ENCODE measurements at places on chromosomes 3 and 15.

- DNase-seq: no peak
These were observed 217.4 kb upstream of the WNT5A start for GRCh38 chr3:55704521-55704920.

DNA sequence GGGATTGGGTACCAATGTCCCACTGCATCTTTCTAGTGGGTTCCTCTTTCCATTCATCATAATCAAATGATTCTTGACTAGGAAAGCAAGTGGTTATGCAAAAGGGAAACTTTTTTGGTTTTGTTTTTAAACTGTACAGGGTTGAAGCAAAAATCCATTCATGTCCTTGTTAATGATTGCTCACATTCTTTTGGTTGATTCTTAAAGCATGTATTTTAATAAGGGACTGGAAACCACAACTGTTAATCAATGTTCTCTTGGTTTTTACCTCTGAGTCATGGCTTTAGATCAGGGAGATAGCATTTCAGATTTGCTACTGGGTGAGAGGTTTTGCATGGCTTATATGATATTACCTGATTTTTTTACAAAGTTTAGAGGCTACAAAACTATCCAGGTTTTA, 371.7 kb upstream of the RGMA start:
- no peak for DNase-seq

GRCh38 chr15:43406189-43406588, 35.3 kb downstream of the TUBGCP4 start:
- no peak for DNase-seq

DNA sequence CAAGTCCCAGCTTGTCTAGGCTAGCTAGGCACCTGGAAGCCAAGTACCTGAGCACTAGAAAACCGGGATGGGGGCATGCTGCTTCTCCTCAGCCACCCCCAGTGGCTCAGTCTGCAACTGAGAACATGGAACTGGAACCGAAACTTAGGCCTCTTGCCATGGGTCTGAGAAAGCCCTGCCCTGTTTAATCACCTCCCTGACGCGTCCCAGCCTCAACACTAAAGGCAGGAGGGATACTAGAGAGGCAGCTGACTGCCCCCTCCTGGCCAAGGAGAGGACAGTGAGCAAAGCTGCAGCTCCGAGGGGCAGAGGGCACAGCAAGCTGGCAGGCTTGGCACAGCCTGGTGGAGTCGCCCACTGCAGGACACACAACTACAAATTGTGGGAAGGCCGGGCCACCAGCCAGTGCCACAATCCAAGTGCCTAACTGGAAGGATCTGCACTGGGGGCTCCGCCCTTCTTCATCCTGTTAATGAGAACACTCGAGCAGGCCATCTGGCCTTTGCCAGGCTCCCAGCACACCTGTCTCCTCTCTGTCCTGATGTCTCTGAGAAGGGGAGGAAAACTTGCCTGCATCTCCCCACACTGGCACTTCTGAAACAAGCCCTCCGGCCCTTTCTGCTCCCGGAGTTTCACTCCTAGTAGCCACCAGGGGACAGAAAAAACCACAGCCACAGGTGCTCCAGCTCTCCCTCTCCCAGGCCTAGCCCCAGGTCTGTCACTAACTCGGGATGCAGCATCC, 53.7 kb downstream of the BDH1 start:
- DNase-seq: peak; percentile 34

- peak; percentile 77 for DNase-seq
These were observed at the start of the genes BBS4 and HIGD2B for GRCh38 chr15:72685925-72686794. Gene BBS4, plus strand, starts transcription at chr15:72686207. Its CDS starts 21 bp downstream, at chr15:72686228. Gene HIGD2B, minus strand, starts transcription at chr15:72686182. Its CDS starts 9,808 bp downstream, at chr15:72676374.

DNA sequence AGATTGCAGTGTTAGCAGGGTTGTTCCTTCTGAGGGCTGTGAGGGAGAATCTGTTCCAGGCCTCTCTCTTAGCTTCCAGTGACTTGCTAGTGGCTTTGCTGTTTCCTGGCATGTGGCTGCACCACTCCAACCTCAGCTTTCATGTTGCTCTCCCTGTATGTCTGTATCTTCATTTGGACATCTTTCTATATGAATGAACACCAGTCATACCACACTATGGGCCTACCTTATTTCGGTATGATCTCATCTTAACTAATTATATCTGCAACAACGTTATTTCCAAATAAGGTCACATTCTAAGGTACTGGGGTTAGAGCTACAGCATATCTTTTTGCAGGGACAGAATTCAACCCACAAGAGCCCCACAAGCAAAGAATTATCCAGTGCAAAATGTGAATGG, 356.7 kb upstream of the UMPS start:
- no peak for DNase-seq

GRCh38 chr15:66071160-66071920, 182.2 kb downstream of the MEGF11 start:
- no peak for DNase-seq

DNA sequence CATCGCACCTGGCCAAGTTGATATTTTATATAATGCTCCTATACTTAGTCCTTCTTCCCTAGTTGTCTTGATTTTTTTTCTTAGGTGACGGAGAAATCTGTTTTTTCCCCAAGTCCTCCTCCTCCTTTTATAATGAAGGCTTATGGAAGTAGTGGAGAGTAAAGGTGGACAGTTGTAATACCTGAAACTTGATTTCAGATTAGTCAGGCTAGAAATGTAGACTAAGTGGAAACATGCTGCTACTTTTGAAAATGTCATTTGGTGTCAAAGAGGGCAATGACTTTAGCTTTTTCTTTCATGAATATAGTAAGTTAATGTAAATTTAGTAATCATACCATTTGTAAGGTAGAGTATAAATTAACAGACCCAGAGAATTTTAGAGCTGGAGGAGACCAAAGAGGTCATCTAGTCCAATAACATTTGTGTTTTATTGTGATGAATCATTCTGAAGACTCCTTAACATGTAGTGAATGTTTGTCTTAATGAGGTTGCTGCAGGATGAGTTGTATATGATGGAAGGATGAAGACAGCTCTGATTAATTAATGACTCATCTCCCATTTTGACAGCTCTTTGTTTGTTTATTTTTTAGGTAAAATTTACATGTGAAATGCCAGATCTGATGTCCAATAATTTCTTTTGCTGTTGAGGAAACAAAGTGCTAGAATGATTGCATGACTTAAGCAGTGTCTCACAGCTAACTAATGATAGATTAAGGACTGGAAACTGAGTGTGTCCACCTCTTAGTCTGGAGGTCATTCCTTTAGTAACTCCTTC, 8.7 kb downstream of the CTDSPL2 start:
- DNase-seq: no peak

DNA sequence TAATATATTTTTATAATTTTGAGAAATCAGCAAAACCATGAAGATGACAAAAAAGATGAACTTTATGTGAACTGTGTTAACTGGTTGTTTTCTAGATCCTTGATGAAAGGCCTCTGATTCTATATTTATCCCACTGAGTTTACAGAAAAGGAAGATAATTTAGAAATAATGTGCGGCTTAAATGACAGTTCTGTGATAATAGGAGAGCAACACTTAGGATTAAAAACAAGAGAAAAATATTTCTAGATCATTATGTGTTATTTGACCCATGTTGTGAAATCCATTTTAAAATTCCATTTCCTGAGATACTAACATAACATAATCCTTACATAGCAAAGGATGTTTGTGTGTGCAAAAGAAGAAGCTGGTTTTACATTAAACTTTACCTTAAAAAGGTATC, 598.0 kb downstream of the DIPK2A start:
- no peak for DNase-seq

GRCh38 chr3:195259154-195259474, 11.8 kb downstream of the XXYLT1 start:
- no peak for DNase-seq

DNA sequence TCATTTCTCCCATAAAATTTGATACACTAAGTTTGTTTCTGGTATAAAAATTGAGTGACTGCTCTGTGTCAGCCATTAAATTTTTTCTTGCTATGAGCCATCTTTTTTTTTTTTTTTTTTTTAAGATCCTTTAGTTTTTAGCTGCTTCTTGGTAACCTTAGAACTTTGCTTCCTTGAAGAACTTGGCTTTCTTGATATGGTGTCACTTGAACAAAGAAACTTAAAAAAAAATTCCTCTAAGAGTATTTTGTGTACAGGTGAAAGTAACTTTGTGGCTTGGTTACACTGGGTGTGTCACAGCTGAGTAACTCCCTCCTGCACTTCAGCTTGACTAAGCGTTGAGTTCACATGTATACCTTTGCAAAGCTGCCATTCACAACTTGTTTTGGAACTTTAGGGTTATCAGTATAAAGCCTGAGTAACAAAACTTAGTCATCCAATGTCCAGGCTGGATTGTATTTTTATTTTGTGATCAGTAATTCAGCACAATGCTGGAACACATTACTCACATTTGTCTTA, 6.5 kb downstream of the CHD2 start:
- peak; percentile 62 for DNase-seq

- no peak for DNase-seq
These were observed 35.1 kb upstream of the SNTN start for GRCh38 chr3:63617391-63617790.

- DNase-seq: no peak
These were observed 12.4 kb upstream of the DUSP7 start for GRCh38 chr3:52068730-52069129.

GRCh38 chr15:96321639-96322535, 8.6 kb upstream of the NR2F2 start:
- DNase-seq: no peak

GRCh38 chr15:41790756-41791546, 16.7 kb downstream of the MAPKBP1 start:
- no peak for DNase-seq

- no peak for DNase-seq
These were observed 18.5 kb downstream of the LIMD1 start for GRCh38 chr3:45612918-45613602.

- no peak for DNase-seq
These were observed 518.9 kb downstream of the TUSC7 start for GRCh38 chr3:117228466-117228865.

DNA sequence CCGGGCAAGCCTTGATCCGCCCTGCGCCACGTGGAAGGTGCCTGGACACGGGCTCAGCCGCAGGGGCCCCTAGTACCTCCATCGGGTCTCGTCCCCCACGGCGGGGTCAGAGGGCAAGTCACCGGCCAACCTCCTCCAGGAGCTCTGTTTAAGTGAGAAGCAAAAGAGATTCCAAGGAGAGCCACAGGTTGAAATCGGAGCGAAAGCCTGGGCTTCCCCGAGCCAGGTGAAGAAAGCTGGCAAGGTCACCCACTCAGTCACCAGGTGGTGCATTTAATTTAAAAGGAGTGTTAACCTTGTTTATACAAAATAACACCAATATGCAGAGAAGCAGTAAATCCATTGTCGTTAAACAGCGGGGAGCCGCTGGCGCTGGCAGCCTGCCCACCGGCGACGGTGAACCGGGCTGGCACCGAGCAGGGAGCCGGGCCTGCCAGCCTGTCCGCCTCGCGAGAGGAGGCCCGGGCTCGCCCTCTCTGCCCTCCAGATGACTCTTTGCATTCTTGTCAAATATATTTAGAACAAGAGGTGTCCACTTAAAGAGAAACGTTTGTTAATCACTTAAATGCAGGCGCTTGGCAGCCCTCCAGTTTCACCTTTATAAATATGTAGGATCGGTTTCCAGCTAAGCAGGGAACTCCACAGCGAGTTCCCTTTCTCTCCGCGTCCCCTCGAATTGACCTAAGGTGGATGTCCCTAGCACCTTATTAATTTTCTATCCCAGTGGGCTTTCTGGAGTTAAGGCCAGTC, 277.3 kb upstream of the NR2F2 start:
- DNase-seq: no peak

DNA sequence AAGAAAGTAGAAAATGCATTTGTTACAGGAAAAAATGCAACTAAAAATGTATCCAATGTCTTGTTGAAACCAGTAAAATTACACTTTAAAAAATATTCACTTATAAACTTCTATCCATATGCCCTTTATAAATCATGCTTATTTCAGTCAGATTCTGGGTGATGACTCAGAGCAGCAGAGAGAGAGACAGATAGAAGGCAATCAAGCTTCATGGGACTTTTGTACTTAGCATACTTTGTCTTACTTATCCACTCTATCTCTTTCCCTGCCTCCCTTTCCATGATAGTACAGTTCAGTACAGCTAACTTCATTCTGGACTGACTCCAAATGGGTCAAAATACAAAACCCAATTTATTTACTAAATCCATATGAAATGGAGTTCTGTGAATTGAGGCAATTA, 1438.2 kb downstream of the ZPLD1 start:
- DNase-seq: no peak

DNA sequence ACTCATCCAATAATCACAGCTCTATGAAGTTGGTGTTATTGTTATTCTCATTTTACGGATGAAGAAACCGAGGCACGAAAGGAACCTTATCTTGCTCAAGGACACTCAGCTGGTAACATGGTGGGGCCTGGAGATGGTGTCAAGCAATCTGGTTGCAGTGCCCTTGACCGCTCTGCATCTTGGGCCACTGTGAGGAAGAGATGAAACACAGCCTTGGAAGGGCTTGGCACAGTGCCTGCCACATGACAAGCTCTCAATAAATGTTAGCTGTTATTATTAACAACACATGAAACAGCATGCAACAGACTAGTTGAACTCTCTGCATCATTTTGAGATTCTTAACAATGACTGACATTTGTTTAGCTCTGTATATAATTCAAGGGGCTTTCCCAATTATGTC, 10.1 kb upstream of the ITGA11 start:
- DNase-seq: no peak

DNA sequence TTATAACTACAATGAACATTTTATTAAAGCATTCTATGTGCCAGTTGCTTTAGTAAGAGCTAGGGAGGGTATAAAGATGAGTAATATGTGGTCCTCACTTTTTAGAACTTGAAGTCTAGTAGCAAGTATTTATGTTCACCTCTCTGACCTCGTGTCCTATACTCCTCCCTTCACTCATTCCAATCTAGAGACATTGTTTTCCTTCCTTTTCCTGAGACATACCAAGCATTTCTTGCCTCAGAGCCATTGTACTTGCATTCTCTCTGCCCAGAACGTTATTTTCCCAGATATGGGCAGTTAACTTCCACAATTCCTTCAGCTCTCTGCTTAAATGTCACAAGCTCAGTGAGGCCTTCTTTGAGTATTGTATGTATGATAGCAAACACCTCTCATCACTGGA, 408.6 kb downstream of the PDCD6IP start:
- DNase-seq: no peak

GRCh38 chr3:141384157-141384556, 15.9 kb downstream of the ZBTB38 start:
- no peak for DNase-seq

- DNase-seq: no peak
These were observed 229.1 kb upstream of the ARHGEF26 start for GRCh38 chr3:153892126-153892525.

- DNase-seq: no peak
These were observed 28.0 kb upstream of the VGLL4 start for GRCh38 chr3:11671648-11672100.

GRCh38 chr15:65099336-65099735, 15.7 kb downstream of the UBAP1L start:
- no peak for DNase-seq

- DNase-seq: no peak
These were observed 64.5 kb downstream of the FLNB start for GRCh38 chr3:58072763-58073130.

GRCh38 chr3:11275926-11276325, 3.7 kb downstream of the ATG7 start:
- DNase-seq: no peak

GRCh38 chr3:182389071-182389815, 404.1 kb upstream of the ATP11B start:
- DNase-seq: no peak

- DNase-seq: no peak
These were observed 665 bp downstream of the PIGB start for GRCh38 chr15:55319537-55320237.
